Vein endothelial cell (primary cell): ENCODE measurements at places on chromosomes 16 and 17. TPM values are rescaled to one million over a fixed set of nuclear protein-coding genes. Genes with fewer than 3 reads are reported as not detected.

Gene MAPT
- total RNA-seq: under 0.01 TPM in 2 replicates

Gene LLGL1
- total RNA-seq: 38.1 and 43.4 TPM in 2 replicates

Gene SLC5A10
- not detected in 2 replicates for total RNA-seq

Gene CLEC18A
- total RNA-seq: 0.57 and 0.98 TPM in 2 replicates

Gene TNFAIP1
- 90.0 and 99.9 TPM in 2 replicates for total RNA-seq
